ENCODE measurements at places on chromosomes 12 and 14. TPM values are rescaled to one million over a fixed set of nuclear protein-coding genes. Genes with fewer than 3 reads are reported as not detected.

The SLC17A8 gene
- total RNA-seq = not detected

The STK38L gene
- 9.6 TPM for total RNA-seq

GRCh38 chr12:51971679-51972421, 20.4 kb downstream of the ACVR1B start:
- no peaks in the 10 kb centered on the region for H3K27me3 ChIP-seq
- peaks cover 73% of the 10 kb centered on the region for H3K4me1 ChIP-seq
- peaks cover 19% of the 10 kb centered on the region for H3K36me3 ChIP-seq
- peak overlapping the region; percentile 52 for H3K4me3 ChIP-seq
- DNase-seq = no peak

GRCh38 chr12:47226199-47226598, 146.4 kb upstream of the AMIGO2 start:
- no peaks in the 10 kb centered on the region for H3K27me3 ChIP-seq
- H3K4me3 ChIP-seq = no peak overlapping the region
- H3K4me1 ChIP-seq = peaks cover 27% of the 10 kb centered on the region
- DNase-seq = no peak

DNA sequence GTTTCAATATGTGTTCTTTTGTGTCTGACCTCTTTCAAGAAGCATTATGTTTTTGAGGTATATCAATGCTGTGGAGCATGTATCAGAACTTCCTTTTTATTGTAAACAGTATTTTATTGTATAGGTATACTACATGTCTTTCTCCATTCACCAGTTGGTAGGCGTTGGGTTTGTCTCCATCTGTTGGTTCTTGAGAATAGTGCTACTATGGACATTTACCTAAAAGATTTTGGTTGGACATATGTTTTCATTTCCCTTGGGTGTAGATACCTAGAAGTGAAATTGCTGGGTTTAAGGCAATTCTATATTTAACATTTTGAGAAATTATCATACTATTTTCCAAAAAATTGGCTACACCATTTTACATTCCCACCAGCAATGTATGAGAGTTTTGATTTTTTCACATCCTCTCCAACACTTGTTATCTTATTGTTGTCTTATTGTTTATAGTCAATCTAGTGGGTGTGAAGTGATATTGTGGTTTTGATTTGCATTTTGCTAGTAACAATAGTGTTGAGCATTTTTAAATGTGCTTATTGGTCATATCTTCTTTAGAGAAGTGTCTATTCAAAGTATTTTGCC, 409.2 kb downstream of the IPO8 start:
- DNase-seq = no peak
- no peak overlapping the region for H3K4me3 ChIP-seq
- no peaks in the 10 kb centered on the region for H3K4me1 ChIP-seq
- H3K27ac ChIP-seq = no peak overlapping the region
- H3K36me3 ChIP-seq = no peaks in the 10 kb centered on the region

Data from HFFc6 (cell line).